Fibroblast of pulmonary artery (primary cell): ENCODE measurements at places on chromosomes 4 and X.

- DNase-seq: no peak
These were observed 3.1 kb downstream of the PHEX start for GRCh38 chrX:22035236-22035635.

- DNase-seq: no peak
These were observed 2.0 kb downstream of the FGFBP1 start for GRCh38 chr4:15936495-15936894.

DNA sequence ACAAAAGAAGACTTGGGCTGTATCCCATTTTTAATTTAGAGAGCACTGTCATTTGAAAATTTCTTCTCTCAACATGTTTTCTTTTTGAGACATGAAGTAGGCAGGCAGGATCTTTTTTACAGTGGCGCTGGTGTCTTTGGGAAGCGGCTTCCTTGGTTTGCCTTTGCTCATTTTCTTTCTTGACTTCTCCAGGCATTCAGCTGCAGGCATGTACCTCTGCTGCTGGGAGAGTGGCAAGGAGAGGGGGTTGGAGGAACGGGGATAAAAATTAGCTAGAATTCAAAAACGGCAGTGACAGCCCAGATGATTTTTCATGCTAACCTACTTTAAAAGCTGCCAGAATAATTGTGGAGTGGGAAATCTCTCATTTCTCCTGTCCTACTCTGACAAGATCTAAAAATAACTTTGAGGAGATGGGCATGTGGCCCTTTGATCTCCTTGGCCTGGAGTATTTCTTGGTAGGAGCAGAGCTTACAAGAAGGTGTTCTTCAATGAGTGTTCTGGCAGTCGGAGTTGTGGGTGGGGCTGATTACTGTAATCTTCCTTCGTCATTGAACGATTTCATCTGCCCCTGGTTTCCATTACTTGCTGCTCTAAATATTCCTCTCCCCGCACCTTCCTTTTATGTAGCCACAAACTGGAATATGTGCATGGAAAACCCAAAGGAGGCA lies 54.8 kb downstream of the TBL1X start:
- no peak for DNase-seq

GRCh38 chr4:25823632-25824031 lies 39.2 kb downstream of the SEL1L3 start:
- DNase-seq: no peak

DNA sequence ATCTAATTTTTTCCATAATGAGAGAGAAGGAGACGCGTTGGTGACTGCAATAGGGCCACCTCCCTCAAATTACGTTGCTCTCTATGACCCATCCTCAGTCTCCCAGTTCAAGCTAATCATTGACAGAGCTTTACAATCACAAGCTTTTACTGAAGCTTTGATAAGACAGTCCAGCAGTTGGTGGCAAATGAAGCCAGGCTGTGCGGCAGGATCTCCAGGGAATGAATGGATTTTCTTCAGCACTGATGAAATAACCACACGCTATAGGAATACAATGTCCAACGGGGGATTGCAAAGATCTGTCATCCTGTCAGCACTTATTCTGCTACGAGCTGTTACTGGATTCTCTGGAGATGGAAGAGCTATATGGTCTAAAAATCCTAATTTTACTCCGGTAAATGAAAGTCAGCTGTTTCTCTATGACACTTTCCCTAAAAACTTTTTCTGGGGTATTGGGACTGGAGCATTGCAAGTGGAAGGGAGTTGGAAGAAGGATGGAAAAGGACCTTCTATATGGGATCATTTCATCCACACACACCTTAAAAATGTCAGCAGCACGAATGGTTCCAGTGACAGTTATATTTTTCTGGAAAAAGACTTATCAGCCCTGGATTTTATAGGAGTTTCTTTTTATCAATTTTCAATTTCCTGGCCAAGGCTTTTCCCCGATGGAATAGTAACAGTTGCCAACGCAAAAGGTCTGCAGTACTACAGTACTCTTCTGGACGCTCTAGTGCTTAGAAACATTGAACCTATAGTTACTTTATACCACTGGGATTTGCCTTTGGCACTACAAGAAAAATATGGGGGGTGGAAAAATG lies at the start of gene KLB:
TSS of gene KLB (plus strand) at position 168 of the 821 bp plus-strand sequence. CDS start at position 188, 20 bp downstream.
- DNase-seq: peak; percentile 30

DNA sequence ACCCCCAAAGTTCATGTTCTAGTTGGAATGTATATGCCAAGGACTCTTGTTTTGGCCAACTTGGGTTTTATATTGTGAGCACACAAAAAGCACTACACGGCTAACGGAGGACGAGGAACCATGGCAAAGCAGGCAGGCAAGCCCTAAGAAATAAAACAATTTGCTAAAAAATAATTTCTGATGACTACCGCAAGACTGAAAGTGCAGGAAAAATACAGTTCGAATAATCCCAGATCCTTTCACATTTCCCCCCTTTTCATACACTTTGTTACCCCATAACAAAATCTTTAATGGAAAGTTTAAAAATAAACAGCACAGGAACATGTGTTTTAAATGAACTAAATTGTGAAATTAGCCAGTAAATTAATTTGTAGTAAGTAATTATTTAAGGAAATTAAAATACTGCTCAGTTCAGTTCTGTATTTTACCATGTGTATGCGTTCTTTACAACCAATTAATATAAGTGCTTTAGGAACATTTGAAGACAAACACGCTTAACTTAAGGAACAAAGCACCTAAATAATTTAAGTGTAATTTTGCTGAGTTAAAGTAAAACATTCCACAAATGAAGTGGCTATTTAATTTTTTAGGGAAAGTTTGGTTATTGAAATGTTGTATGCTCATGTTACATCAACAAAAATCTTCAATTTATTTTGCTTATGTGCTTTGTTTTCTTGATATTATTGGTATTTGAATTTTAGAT lies 12.4 kb upstream of the PITX2 start:
- DNase-seq: no peak

- no peak for DNase-seq
These were observed 23.5 kb downstream of the NLGN3 start for GRCh38 chrX:71168134-71168533.

GRCh38 chr4:58962424-58962823 lies 1852.2 kb upstream of the IGFBP7 start:
- no peak for DNase-seq

GRCh38 chrX:73615022-73615421 lies 52.0 kb downstream of the CHIC1 start:
- no peak for DNase-seq

DNA sequence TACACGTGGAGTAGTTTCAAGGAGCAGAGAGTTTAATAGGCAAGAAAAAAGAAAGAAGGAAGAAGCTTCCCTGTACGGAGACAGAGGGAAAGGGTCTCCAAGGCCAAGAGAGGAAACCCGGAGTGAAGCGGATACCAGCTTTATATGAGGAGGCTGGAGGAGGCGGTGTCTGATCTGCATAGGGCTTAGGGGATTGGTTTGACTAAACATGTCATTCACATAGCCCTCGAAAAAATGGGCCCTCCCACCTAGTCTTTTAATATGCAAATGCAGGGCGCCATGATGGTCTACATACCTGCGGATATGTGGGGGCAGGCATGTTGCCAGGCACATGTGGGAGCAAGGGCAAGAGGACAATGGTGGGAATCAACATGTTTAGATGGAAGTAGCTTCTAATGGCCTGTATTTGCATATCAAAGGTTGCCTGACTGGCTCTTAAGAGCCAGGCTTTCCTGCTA lies 103.1 kb upstream of the UGT8 start:
- no peak for DNase-seq

GRCh38 chr4:120524237-120524636 lies 398.3 kb downstream of the PRDM5 start:
- no peak for DNase-seq

- no peak for DNase-seq
These were observed 930.2 kb upstream of the GRID2 start for GRCh38 chr4:91373546-91373945.

GRCh38 chr4:8346838-8347605 lies 77.5 kb downstream of the HTRA3 start:
- no peak for DNase-seq

- DNase-seq: peak; percentile 63
These were observed 128.5 kb upstream of the ARX start for GRCh38 chrX:25144043-25144940.

GRCh38 chr4:101282076-101282844 lies 65.1 kb downstream of the PPP3CA start:
- no peak for DNase-seq

DNA sequence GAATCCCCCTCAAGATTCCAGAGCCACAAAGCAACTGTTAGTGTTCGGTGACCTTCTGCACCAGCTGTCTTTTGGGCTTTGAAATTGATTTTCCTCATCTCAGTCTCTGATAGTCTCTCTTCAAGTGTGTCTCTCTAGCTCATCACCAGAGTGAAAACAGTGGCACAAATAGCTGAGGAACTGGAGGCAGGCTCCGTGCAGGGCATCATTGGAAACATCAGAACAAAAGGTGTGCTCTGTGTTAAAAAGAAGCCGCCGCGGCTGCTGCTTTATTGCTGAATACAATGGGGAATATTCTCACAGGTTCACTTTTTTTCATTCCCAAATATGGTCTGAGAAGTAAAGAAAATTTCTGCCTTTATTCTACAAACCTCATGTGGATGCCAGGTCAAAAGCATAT lies 297.5 kb downstream of the DCTD start:
- DNase-seq: no peak

- DNase-seq: no peak
These were observed 24.6 kb downstream of the TRO start for GRCh38 chrX:54945224-54945623.

- no peak for DNase-seq
These were observed 147.1 kb downstream of the PRDM5 start for GRCh38 chr4:120775431-120775830.

DNA sequence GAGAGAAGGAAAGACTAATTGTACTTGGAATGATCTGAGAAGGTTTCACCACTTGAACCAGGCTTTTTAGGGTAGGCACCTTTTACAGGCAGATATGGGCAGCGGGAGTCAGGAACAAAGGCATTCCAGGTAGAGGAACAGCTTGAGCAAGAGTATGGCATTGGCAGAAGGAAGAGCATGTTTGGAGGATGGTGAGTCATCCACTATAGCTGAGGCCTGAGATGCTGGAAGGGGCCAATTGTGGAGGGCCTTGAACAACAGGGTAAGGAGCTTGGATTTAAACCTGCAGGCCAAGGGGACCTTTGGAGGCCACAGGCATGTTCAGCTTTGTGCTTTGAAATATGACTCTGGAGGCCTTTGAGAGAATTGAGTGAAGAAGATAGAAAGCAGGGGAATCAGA lies 32.2 kb downstream of the PFKFB1 start:
- DNase-seq: no peak
